ENCODE measurements at places on chromosomes 12 and 14.

- DNase-seq, result no peak
These were observed 69.9 kb downstream of the DDX51 start for GRCh38 chr12:132074216-132074615.

GRCh38 chr12:123427036-123427769, 9.3 kb downstream of the RILPL2 start:
- no peak for DNase-seq

DNA sequence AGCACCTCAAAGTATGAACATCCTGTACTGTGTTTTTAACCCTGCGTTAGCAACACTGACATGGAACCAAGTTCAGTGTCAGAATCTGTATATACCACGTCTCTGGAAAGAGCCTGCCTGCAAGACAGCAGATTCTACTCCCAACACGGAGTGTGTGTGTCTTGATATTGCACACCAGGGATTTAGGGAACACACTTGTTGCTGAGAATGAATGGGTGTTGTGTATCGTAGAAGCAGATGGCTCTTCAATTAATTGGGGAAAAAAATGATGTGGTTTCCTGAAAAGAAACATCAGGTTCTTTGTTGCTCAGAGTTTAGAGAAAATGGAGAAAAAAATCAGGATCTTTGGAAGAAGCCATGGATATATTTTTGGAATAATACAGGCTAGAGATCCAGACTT, 170.8 kb downstream of the EGLN3 start:
- DNase-seq, result no peak

- no peak for DNase-seq
These were observed 3.6 kb downstream of the STX2 start for GRCh38 chr12:130835436-130835835.

- no peak for DNase-seq
These were observed 7.0 kb upstream of the MMP19 start for GRCh38 chr12:55849616-55850343.

DNA sequence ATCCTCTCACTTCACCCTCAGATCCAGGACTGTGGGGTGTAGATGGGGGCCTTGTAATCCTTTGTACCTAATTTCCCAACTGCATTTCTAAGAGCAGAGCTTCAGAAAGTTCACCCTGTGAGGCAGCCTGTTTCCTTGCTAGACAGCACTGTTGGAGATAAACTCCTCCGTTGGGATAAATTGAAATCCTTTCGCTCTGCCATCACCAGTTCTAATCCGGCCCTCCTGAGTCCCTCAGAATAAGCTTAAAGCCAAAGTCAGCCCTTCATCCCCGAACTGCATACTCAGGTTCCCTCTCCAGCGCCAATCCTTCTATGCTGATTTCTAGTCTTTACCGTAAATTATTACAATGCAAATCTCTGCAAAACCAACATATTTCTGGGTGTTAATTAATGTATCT, 114.7 kb downstream of the PRMT8 start:
- no peak for DNase-seq

GRCh38 chr12:9341260-9341585, 133.0 kb upstream of the PZP start:
- no peak for DNase-seq

DNA sequence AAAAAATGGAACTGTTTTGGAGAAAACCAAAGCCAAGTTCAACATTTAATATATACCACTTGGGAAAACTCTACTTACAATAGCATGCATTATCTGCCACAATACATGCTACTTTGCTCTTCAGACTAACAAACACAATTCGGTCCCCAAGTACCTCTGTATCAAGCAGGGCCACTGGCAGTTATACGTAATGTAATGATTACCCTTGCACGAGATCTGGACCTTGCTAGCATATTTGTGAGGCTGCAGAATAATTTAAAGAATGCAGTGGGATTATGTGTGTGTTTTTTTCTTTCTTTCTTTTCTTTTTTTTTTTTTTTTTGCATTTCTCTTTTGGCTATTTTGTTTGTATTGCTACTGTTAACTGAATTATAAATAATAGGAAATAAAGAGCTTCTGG, 22.8 kb upstream of the PYGL start:
- DNase-seq, result no peak

DNA sequence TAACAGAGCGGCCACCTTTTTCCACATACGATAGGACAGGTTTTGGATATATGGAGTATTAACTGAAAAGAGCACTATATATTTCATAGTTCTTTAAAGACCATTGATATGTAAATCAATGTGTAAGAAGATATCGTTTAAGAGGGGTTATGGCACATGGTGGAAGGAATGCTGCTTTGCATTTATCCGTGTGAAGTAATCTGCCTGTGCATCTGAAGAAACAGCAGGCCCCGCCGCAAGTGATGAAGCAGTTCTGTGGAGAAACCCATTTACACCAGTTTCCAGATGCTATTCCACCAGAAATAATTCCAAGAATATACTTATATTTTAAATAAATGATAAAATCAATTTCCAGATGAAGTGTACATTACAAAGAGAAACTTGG, 72.4 kb downstream of the BICD1 start:
- no peak for DNase-seq

DNA sequence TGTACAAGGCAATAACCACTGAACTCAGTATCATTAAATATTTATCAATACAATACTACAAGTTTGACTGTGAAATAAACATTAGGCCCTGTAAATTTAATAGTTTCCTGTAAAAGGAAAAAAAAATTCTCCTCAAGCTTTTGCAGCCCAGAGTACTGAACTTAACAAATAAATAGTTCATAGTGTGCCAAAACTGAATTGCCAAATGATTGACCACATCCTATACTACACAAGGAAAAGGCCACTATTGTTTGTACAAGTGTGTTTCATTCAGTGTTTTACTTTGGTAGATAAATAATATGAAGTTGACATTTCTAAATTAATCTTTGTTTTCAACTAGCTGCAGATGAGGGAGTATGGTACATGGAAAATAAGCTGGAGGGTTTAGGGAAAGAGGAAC, 379.6 kb downstream of the FLRT2 start:
- no peak for DNase-seq

DNA sequence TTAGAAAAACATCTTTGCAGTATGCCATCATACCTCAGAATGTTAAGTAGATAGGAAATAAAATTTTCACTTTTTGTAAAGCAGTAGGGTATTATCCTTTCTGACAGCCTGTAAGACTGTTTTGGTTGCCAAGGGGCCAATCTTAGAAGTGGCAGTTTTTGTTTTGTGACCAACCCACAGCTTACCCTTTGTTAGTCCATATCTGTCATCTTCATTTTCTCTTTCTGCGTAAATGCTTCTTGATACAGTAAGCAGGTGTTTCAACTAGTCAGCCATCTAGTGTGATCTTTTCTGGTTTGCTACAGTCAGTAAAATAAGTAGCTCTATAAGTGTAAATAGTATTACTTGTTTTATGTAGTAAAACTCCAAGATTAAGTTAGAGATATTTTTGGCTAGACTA, 8.8 kb downstream of the PPM1A start:
- no peak for DNase-seq

- DNase-seq, result no peak
These were observed 54.3 kb upstream of the RIN3 start for GRCh38 chr14:92459030-92459949.

GRCh38 chr12:80232837-80233236, 133.5 kb downstream of the OTOGL start:
- no peak for DNase-seq

DNA sequence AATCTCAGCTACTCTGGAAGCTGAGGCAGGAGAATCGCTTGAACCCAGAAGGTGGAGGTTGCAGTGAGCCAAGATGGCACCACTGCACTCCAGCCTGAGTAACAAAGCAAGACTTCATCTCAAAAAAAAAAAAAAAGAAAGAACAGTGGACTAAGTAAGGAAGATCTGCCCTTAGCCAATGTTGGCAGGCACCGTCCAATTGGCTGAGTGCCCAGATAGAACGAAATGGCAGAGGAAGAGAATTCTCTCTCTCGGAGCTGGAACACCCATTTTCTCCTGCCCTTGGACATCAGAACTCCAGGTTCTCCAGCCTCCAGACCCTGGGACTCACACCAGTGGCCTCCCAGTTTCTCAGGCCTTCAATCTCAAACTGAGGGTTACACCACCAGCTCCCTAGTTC, 49.9 kb downstream of the ESR2 start:
- DNase-seq, result no peak

DNA sequence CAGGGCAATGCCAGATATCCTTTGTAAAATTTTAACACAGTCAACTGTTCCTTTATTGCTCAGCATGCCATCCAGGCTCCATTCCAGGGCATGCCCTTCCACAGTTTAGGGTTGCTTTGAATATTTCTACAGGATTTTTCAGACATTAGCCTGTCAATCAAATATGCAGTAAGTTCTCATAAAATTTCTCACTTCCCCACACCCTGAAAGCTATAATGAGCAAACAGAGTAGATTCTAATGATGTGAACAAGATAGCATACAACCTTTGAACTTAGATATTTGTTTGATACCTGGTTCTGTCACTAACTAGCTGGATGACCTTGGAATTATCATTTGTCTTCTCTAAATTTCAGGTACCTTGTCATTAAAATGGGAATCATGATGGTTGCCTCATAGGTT, 251.2 kb downstream of the SYT1 start:
- no peak for DNase-seq

DNA sequence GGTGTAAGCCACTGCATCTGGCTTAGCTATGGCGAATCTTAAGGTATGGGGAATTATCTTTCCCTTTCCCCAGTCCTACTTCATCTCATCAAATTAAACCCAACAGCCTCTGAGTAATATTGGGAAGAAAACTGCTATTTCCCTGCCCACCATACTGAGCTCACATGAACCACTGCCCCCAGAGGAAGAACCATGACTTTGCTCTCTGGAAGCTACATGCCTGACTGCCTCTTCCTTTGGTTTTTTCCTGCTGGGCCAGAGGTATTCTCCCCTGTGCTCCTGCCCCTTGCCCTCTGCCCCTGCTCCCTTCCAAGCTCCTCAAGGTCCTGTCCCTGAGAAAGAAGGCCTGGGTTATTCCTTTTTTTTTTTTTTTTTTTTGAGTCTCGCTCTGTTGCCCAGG, 15.2 kb downstream of the RILPL2 start:
- DNase-seq, result no peak

DNA sequence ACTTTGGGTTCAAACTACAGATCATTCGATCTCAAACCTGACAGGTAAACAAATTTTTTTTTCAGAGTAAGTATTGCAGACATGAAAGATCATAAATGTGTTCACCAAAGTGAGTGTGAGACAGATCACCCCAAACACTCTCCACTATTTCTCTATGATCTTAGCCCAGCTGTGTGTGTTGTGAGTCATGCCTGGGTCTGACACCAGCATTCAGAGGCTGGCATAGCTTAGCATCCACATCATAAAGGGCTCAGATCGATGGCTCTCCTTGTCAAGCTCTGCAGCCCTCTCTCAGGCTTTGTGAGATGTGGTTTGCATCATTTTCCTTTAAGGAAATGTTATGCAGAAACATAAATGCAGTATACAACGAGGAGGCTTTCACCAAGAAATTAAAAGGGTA, 164.9 kb downstream of the ETV6 start:
- no peak for DNase-seq

DNA sequence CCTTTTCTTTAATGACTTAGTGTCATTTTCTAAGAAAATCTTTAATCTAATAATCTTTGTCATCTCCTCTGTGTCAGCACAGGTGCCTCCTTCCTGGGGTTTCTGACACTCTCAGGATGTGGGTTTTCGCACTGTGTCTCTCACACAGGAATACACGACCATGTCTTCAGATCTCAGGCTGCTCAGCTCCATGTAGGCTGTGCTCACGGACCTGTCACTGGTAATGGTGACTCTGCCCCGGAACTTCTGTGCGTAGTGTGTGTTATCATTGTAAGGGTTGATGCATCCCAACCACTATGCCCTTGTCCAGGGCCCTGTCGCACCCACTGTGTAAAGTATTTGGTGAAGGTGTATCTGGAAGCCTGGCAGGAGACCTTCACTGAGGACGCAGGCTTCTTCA, 647.8 kb downstream of the TMEM121 start:
- no peak for DNase-seq

DNA sequence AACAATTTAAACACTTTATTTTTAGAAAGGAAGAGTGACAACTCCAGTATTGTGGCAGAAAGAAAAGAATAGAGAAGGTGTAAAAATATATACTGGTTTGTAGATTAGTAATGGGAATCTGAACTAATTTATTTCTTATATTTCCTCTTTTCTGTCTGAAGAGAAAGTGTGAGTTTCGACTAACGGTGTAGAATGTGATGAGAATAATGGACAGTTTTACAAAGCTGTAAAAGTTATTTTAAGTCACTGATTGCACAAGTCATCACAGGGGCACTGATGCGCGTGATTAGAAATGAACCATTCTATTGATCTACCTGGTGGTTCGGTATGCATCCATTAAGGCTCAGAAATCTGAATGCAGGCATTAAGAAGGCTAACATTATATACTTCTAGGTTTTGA, 158.5 kb upstream of the ATXN7L3B start:
- no peak for DNase-seq

- DNase-seq, result no peak
These were observed 4.7 kb downstream of the ADCK1 start for GRCh38 chr14:77804592-77804991.

DNA sequence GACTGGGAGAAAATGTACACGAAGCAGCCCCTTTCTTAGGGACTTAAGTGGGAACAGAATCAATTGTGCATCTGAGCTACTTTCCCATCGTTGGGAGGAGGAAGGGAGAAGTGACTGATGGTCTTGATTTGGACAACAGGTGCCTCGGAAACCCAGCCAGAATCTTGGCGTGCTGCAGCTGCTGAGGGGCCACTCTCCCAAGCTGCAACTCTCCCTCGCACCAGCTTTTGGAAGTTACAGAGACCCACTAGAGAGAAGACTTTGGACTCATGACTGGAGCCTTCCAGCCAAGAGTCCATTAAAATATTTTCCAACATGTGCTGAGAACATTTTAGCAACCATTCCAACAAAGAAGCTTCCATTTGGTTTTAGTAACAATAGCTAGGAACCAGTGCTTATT, 52.3 kb downstream of the GNS start:
- no peak for DNase-seq

GRCh38 chr12:11701433-11701832, 52.0 kb downstream of the ETV6 start:
- DNase-seq, result no peak

- DNase-seq, result no peak
These were observed 64.2 kb downstream of the SPRING1 start for GRCh38 chr12:116673681-116674111.

- DNase-seq, result no peak
These were observed 575.3 kb downstream of the TMTC2 start for GRCh38 chr12:83261998-83262397.

GRCh38 chr12:7032990-7033389, 14.7 kb upstream of the LPCAT3 start:
- no peak for DNase-seq

DNA sequence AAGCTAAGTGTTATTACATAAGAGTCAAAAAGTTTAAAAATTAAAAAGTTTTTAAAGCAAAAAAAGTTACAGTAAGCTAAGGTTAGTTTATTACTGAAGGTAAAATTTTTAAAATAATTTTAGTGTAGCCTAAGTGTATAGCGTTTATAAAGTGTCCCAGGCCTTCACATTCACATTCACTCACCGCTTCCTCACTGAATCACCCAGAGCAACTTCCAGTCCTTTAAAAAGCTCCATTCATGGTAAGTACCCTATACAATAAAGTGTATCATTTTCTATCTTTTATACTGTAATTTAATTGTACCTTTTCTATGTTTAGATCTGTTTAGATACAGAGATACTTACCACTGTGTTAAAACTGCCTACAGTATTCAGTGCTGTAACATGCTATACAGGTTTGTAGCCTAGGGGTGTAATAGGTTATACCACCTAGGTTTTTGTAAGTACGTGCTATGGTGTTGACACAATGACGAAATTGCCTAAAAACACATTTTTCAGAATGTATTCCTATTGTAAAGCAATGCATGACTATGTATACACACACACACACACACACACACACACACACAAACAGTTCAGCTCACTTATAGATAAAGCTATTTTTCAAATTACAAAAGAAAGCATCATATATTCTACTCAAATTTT, 3.7 kb downstream of the CLEC14A start:
- no peak for DNase-seq
